T-cell (primary cell): ENCODE measurements at places on chromosomes 5 and 9. TPM values are rescaled to one million over a fixed set of nuclear protein-coding genes. Genes with fewer than 3 reads are reported as not detected.

ZFP37 gene
- total RNA-seq, result 2.1 TPM

PCDHB3 gene
- not detected for total RNA-seq

- no peaks in the 10 kb centered on the region for H3K36me3 ChIP-seq
- no peaks in the 10 kb centered on the region for H3K4me1 ChIP-seq
- no peak overlapping the region for H3K27ac ChIP-seq
- H3K4me3 ChIP-seq, result no peak overlapping the region
- H3K27me3 ChIP-seq, result no peaks in the 10 kb centered on the region
- DNase-seq, result no peak
These were observed 111.5 kb upstream of the SPOCK1 start for GRCh38 chr5:137610598-137610997.

BTNL3 gene
- total RNA-seq, result not detected

DNA sequence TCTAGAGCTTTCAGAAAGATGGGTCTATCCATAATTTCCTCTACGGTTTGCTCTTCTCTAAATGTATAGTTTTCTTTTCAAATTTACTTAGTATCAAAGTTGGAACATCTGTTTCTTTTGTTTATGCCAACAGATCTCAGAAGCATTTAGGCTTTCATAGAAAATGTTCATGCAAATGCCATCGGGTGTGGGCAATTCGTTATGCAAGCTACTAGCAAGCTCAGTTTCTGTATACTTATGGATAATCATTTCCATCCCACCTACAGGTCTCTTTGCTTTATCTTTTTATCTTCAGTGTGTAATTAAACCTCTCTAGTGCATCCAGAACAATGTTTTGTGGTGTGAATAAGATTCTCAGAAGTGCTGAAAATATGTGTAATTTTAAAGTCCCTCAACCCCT lies 59.9 kb downstream of the NUDT12 start:
- H3K36me3 ChIP-seq, result no peaks in the 10 kb centered on the region
- DNase-seq, result no peak
- no peaks in the 10 kb centered on the region for H3K4me1 ChIP-seq

LCN1 gene
- not detected for total RNA-seq

- H3K4me1 ChIP-seq, result peaks cover 5% of the 10 kb centered on the region
- DNase-seq, result no peak
- no peaks in the 10 kb centered on the region for H3K27me3 ChIP-seq
- H3K36me3 ChIP-seq, result peaks cover 7% of the 10 kb centered on the region
- no peak overlapping the region for H3K27ac ChIP-seq
These were observed 45.3 kb downstream of the RAPGEF6 start for GRCh38 chr5:131589510-131590348.

DNA sequence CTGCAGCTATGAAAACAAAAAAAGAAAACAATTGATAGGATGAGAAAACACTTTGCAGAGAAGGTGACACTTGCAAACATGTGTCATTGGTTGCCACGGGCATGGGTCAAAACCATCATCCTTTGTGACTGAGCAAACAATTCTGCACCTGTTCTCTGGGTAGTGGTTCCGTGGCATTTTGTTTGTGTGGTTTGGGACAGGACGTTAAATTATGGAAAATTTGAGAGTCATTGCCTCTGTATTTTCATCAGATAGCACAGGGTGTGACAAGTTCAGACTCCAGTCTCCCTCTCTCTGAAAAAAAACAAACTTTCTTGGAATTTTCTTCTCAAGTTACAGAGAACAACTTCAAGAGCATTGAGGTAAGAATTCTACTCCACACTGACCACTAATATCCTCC lies 113.4 kb upstream of the HMHB1 start:
- no peak overlapping the region for H3K4me3 ChIP-seq
- DNase-seq, result no peak
- H3K27me3 ChIP-seq, result no peaks in the 10 kb centered on the region
- no peak overlapping the region for H3K27ac ChIP-seq
- H3K4me1 ChIP-seq, result peaks cover 7% of the 10 kb centered on the region

DNA sequence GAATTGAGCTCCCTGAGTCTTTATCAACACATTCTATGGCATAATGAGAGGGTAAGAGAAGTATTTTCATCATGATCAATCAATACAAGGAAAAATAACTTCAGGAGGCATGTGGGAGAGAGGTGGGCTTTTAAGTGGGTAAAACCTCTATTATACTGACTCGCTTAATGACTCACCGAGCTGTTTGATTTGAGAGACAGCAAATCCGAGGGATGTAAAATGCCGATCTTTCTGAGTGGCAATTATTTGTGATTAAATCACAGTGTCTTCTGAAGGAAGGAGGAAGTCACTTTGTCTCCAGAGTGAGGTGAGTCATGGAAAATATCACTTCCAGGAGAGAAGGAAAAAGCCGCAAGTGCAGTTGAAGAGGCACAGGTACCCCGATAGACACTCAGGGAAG lies 320.4 kb downstream of the DRD1 start:
- no peak overlapping the region for H3K4me3 ChIP-seq
- H3K27me3 ChIP-seq, result no peaks in the 10 kb centered on the region
- no peak overlapping the region for H3K27ac ChIP-seq
- H3K4me1 ChIP-seq, result no peaks in the 10 kb centered on the region
- DNase-seq, result no peak
- no peaks in the 10 kb centered on the region for H3K36me3 ChIP-seq

GRCh38 chr9:120107138-120107537 lies 472.8 kb downstream of the CDK5RAP2 start:
- no peak overlapping the region for H3K27ac ChIP-seq
- H3K4me3 ChIP-seq, result no peak overlapping the region
- no peaks in the 10 kb centered on the region for H3K27me3 ChIP-seq
- no peak for DNase-seq

- no peaks in the 10 kb centered on the region for H3K36me3 ChIP-seq
- peak overlapping the region; percentile 96 for H3K4me3 ChIP-seq
- DNase-seq, result no peak
These were observed 616 bp upstream of the SPEF2 start for GRCh38 chr5:35617060-35617434.

DNA sequence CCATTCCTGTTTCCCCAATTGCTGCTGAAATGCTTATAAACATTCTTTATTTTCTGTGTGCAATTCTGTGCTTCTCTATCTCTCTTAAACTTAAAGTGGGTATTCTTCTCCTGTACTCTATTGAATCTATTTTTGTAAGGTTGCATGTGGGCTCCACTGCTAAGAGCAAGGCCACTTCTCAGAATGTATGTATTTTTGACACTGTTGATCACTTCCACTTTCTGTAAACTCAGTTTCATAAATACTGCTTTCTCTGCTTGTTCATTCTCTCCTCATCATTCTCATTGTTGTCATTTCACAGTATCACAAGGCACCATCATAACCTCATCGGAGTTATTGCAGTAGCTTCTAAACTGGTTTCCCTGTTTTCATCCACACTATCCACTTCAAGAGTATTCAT lies 483.0 kb upstream of the CDH18 start:
- H3K27me3 ChIP-seq, result no peaks in the 10 kb centered on the region
- H3K27ac ChIP-seq, result no peak overlapping the region
- H3K36me3 ChIP-seq, result no peaks in the 10 kb centered on the region
- no peak for DNase-seq
- no peaks in the 10 kb centered on the region for H3K4me1 ChIP-seq

PCDHB2 gene
- total RNA-seq, result not detected

- no peak overlapping the region for H3K27ac ChIP-seq
- peaks cover 5% of the 10 kb centered on the region for H3K27me3 ChIP-seq
- H3K4me1 ChIP-seq, result no peaks in the 10 kb centered on the region
- no peaks in the 10 kb centered on the region for H3K36me3 ChIP-seq
- no peak overlapping the region for H3K4me3 ChIP-seq
- no peak for DNase-seq
These were observed 31.7 kb downstream of the NRG2 start for GRCh38 chr5:140011297-140011802.

- H3K36me3 ChIP-seq, result no peaks in the 10 kb centered on the region
- no peaks in the 10 kb centered on the region for H3K4me1 ChIP-seq
These were observed 20.1 kb upstream of the SMARCA2 start for GRCh38 chr9:1995084-1995483.

DNA sequence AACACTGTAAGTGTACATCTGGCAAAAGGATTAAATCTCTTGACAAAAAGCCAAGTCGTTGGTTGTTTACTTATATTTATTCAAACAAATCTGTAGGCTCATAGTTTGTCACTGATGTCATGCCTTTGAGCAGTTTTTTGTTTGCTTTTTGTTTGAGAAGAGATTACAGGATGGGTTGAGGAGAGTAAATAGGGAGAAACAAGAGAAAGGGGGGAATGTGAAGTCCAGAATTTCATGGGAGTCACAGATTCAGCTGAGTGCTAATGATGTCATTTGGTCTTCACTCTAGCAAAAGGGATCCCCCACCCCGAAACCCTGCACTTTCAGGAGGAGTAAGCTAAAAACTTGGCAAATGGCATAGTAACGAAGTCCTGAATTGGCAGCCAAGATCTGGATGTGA lies 337.4 kb downstream of the GLIS3 start:
- H3K36me3 ChIP-seq, result no peaks in the 10 kb centered on the region
- H3K4me3 ChIP-seq, result no peak overlapping the region
- DNase-seq, result no peak

GRCh38 chr5:37665889-37666288 lies 174.0 kb downstream of the GDNF start:
- no peaks in the 10 kb centered on the region for H3K27me3 ChIP-seq
- no peak overlapping the region for H3K4me3 ChIP-seq
- no peaks in the 10 kb centered on the region for H3K4me1 ChIP-seq
- no peaks in the 10 kb centered on the region for H3K36me3 ChIP-seq
- DNase-seq, result no peak
- no peak overlapping the region for H3K27ac ChIP-seq

GRCh38 chr9:88657893-88658292 lies 122.9 kb downstream of the NXNL2 start:
- H3K36me3 ChIP-seq, result no peaks in the 10 kb centered on the region
- H3K27me3 ChIP-seq, result peaks cover 4% of the 10 kb centered on the region
- no peak for DNase-seq
- no peaks in the 10 kb centered on the region for H3K4me1 ChIP-seq
- no peak overlapping the region for H3K27ac ChIP-seq

GABRP gene
- total RNA-seq, result not detected

FSTL4 gene
- total RNA-seq, result 1.6 TPM

- H3K36me3 ChIP-seq, result no peaks in the 10 kb centered on the region
- no peak for DNase-seq
- no peaks in the 10 kb centered on the region for H3K4me1 ChIP-seq
- no peak overlapping the region for H3K4me3 ChIP-seq
- no peaks in the 10 kb centered on the region for H3K27me3 ChIP-seq
These were observed 73.3 kb downstream of the SLCO4C1 start for GRCh38 chr5:102222772-102223171.

DDX4 gene
- not detected for total RNA-seq

GRCh38 chr9:106862110-106862820 lies 701 bp upstream of the ZNF462 start:
- no peak for DNase-seq
- H3K36me3 ChIP-seq, result no peaks in the 10 kb centered on the region
- no peak overlapping the region for H3K27ac ChIP-seq
- H3K4me1 ChIP-seq, result peaks cover 13% of the 10 kb centered on the region
- no peak overlapping the region for H3K4me3 ChIP-seq

IL13 gene
- 0.44 TPM for total RNA-seq

DMGDH gene
- total RNA-seq, result 2.7 TPM

ST6GALNAC6 gene
- total RNA-seq, result 113 TPM

DNA sequence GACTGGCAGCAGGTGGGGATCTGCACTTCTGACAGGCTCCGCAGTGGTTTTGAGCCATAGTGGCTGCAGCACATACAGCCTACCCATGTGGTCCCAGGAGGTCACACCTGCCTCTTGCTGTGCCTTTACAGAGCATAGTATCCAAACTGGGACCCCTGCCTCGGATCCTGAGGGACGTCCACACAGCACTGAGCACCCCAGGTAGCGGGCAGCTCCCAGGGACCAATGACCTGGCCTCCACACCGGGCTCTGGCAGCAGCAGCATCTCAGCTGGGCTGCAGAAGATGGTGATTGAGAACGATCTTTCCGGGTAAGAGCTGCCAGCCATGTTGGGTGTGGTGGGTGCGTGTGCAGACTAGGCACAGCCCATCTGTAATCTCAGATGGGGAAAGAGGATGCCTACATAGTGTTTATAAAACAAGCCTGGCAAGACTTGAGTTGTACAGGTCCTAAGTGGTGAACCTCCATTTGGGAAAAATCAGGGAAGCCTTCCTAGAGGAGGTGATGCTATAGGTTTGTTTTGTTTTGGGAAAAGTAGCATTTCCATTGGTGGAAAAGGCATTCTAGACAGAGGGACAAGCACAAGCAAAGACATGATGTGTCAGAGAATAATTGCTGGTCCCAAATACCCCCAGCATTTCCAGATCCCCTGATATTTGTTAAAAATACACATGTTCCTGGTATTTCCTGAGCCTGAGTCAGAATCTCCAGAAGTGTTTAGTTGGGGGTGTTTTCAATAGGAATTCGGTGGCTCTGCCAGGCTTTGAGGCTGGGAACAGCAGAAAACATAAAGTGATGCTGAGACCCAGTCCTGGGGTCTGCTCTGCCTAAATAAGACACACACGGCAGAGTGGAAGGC lies 119.2 kb downstream of the DAB2IP start:
- H3K27ac ChIP-seq, result no peak overlapping the region
- no peaks in the 10 kb centered on the region for H3K36me3 ChIP-seq
- H3K4me3 ChIP-seq, result no peak overlapping the region
- H3K4me1 ChIP-seq, result no peaks in the 10 kb centered on the region
- DNase-seq, result no peak

GRCh38 chr9:133003671-133004090 lies 25.2 kb downstream of the GFI1B start:
- H3K27ac ChIP-seq, result no peak overlapping the region
- no peaks in the 10 kb centered on the region for H3K36me3 ChIP-seq
- H3K27me3 ChIP-seq, result no peaks in the 10 kb centered on the region
- H3K4me1 ChIP-seq, result no peaks in the 10 kb centered on the region

GRCh38 chr9:6076851-6077250 lies 61.4 kb upstream of the RANBP6 start:
- H3K36me3 ChIP-seq, result no peaks in the 10 kb centered on the region
- H3K27ac ChIP-seq, result no peak overlapping the region
- H3K4me1 ChIP-seq, result peaks cover 11% of the 10 kb centered on the region
- DNase-seq, result no peak
- peaks cover 2% of the 10 kb centered on the region for H3K27me3 ChIP-seq

TEX48 gene
- not detected for total RNA-seq

- no peak for DNase-seq
- no peaks in the 10 kb centered on the region for H3K36me3 ChIP-seq
- no peaks in the 10 kb centered on the region for H3K27me3 ChIP-seq
- peaks cover 10% of the 10 kb centered on the region for H3K4me1 ChIP-seq
- no peak overlapping the region for H3K4me3 ChIP-seq
These were observed 26.1 kb downstream of the RNF145 start for GRCh38 chr5:159183247-159183646.

PHYKPL gene
- 193 TPM for total RNA-seq
